CD4-positive, alpha-beta T cell treated with Interferon alpha-2 for 1 hour (primary cell): ENCODE measurements at places on chromosomes 4 and X.
A peak's percentile ranks its signal among the peaks of the same experiment; 100 is the strongest.

- no peak for DNase-seq
Measured at GRCh38 chr4:159764343-159764952, 661.6 kb downstream of the RAPGEF2 start.

DNA sequence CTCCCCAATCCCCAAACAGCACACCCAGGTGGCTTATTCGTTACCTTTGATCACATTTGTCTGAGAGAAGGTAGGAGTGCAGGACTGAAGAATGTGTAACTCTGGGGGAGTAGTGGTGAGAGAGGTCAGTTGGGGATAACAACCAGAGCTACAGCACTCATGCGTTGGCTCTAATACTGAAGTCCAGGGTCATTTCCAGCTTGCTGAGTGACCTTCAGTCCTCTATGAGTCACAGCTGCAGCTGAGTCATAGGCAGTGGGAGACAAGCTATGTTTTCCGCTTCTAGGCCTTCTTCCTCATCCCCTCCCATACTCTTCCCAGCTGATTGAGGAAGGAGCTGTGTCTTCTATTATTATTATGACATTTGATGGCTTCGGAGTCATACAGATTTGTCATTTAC, 31.6 kb upstream of the CT47C1 start:
- peak; percentile 16 for DNase-seq

GRCh38 chrX:16603822-16604221, 46.1 kb upstream of the S100G start:
- DNase-seq, result no peak

GRCh38 chrX:120244395-120244734, 6.2 kb upstream of the ZBTB33 start:
- DNase-seq, result no peak

- no peak for DNase-seq
Measured at GRCh38 chr4:24241511-24241910, 342.8 kb downstream of the DHX15 start.

- DNase-seq, result no peak
Measured at GRCh38 chrX:68932611-68933010, 103.8 kb downstream of the EFNB1 start.

DNA sequence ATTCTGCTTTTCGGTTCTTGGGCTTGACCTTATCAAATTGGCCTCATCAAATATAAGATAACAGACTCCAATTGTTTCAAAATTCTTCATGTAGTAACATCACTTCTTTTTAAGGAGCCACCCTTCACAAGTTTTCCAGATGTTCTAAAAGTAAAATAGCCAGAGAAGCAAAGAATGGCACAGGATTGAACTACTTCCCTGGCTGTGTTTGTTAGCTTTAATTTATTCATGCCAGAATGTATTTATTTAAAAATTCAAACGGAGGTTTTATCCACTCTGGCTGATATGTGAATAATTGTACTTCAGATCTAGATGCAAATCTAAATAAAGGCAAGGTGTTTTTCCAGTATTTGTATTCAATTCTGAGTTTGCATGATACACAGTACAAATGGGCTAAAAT, 581.3 kb upstream of the TENM3 start:
- DNase-seq, result no peak

DNA sequence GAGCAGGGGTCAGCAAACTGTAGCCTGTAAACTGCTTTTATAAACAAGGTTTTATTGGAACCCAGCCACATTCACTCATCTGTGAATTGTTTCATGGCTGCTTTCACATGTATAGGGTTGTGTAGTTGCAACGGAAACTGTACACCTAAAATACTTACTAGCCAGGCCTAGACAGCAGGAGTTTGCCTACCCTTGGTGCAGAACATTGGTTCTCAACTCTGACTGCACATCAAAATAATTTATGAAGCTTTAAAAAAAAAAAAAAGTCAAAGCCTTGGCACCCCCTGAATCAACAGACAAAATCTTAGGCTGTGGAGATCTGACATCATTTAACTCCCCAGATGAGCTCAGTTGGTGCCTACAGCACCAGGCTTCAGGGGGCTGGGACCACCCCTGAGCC, 27.8 kb downstream of the ADGRA3 start:
- DNase-seq, result no peak

GRCh38 chr4:29970626-29971025, 749.5 kb upstream of the PCDH7 start:
- DNase-seq, result no peak

GRCh38 chrX:130801901-130802300, 101.1 kb downstream of the ENOX2 start:
- no peak for DNase-seq

DNA sequence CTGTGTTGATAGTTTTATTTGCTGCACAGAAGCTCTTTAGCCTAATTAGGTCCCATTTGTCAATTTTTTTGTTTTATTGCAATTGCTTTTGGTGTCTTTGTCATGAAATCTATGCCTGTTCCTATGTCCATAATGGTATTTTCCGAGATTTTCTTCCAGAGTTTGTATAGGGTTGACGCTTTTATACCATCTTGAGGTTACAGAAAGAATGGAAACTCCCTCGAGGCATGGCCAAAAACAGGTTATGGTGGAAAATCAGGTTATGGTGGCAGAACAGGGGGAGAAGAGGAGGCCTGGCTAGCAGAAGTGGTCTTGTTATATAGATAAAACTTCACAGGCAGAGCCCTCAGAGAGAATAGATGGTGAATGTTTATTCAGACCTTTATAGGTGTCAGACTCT, 21.6 kb downstream of the OPHN1 start:
- no peak for DNase-seq

DNA sequence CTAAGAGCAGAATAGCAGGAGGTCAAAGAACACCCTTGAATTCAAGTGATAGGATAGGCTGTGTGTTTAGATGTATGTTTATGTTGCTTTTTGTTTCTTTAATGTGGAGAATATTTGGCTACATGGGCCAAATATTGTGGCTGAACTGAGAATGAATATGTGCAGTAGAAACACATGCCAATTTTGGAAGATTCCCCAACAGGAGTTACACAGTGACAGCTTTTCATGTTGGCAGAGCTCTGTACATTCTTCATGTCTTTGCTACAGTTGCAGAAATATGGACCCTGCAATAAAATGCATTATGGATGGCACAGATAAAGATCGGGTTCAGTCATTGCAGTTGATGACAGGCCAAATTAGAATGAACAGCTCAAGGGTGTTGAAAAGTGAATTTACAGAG, 82.8 kb upstream of the SLC4A4 start:
- DNase-seq, result no peak

DNA sequence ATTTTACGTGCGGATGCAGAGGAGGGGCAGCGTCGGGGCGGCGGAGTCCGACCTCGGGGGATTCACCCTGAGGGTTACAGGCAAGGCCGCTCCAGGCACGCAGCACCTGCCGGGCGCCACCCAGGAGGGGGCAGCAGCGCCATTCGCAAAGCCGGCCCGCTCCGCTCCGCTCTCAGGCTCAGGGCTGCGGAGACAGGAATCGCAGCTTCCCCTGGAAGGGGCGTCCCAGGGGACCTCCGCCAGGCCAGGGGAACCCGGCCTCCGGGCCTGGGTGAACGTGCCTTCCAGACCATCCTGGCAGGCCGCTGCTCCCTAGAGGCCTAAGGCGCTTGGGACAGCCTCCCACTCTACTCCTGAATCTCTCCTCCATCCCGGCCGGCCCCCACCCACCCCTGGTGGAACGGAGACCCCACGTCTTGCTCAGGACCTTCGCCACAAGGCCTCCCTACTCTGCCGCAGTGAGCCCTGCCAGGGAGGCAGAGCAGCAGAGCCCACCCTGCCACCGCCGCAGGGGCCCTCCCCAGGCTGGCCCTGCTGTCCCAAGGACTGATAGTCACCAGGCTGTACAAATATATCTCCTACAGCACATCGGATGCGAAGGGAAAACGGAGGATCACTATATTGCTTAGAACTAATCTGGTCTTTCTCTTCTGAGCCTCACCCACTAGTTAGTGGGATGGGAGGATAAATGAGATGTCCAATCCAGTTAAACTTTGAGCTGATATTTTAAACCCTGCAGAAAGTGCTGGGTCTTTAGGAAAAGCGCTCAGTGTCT, 115.0 kb downstream of the SMIM20 start:
- peak; percentile 60 for DNase-seq

- no peak for DNase-seq
Measured at GRCh38 chrX:5957506-5957905, 271.2 kb downstream of the NLGN4X start.
